ENCODE measurements at places on chromosomes 3 and 15.

DNA sequence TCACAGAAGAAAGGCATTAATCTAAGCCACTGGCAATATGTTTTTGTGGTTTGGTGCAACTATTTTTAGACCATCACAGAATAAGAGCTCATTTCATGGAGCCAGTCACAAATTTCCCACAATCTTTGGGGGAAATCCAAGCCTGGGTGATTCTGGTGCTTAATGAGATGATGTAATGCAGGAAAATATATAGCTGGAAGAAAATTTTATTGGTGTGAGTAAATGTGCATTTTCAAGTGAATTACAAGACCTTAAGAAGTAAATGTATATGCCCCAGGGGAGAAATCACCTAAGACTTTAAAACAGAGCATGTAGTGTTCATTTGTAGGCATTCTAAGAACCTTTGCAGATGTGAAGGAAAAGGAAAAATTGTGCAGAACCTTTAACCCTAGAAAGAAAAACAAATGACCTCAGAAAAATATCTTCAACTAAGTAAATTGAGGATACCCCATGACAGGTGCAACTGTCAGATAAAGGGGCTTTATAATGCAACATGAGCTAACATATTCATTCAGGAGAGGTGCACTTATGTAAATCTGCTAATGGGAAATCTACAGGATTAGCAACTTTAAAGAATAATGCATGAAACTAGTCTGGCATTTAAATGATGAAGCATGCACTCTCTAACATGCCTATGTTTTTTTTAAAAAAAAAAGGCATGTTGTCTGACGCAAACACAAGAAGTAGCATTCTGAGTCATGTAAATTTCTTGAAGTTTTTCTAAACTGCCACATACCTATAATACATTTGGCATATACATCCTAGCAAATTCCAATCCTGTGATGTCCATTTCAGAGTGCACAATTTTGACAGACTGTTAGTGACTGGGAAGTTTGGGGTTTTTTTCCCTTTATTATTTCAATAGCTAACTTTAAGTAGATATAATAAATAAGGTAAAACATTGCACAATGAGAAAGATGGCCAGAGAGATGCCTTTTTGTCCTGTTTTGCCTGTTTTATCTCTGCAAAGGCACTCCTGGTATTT, 105.1 kb downstream of the MEX3B start:
- DNase-seq = peak; percentile 91

DNA sequence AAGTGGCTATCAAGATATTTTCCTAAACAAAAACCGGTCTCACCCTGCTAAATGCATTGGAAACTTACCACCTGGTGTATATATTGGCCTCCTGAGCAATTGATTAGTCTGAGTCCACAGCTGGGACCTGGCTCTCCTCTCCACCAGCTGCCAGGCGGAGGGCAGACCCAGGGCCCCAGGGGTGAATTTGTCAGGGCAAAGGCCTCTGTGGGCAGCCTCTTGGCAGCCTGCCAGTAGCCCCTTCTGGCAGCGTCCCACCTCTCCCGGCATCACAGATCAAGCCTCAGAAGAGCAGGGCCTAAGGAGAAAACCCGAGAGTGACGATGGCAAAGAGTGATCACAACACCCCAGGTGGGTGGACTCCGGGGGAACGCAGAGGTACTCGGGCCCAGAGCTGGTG, 43.0 kb upstream of the IDH2 start:
- DNase-seq = no peak

DNA sequence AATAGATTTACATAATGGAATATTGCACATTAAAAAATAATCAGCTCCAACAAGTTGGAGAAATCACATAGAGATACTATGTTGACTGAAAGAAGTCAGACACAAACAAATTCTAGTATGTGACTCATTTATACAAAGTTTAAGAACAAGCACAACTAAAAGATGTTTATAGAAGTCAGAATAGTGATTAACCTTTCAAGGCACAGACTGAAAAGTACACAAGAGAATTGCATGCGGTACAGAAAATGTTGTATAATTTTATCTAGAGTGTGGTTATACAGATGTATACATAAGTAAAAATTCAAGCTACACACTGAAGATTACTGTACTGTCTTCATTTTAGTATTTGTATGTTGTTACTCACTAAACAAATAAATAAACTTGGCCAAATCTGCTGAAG, 19.3 kb upstream of the ATOSA start:
- DNase-seq = no peak

- peak; percentile 9 for DNase-seq
These were observed 60.5 kb downstream of the GLDN start for GRCh38 chr15:51401872-51402517.

- DNase-seq = no peak
These were observed 12.5 kb downstream of the MRPS25 start for GRCh38 chr3:15052335-15053242.

DNA sequence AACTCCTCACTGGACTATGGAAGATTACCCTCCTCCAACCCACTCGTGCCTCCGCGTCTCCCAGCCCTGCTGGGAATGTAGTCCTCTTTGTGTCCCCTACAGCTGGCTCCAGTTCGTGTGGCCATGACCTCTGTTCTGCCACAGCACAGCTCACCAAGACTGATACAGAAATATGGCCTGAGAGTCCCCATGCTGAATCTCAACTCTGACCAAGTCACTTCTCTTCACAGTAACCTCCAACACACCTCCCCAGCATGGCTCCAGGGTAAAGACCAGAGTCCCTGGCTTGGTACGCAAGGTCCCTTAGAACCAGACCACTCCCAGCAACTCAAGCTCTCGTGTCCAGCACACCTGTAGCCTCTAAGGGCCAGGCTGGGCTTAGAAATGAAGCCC, 2.3 kb upstream of the COL7A1 start:
- DNase-seq = no peak

- no peak for DNase-seq
These were observed 257.2 kb downstream of the NFKBIZ start for GRCh38 chr3:102106416-102107097.

DNA sequence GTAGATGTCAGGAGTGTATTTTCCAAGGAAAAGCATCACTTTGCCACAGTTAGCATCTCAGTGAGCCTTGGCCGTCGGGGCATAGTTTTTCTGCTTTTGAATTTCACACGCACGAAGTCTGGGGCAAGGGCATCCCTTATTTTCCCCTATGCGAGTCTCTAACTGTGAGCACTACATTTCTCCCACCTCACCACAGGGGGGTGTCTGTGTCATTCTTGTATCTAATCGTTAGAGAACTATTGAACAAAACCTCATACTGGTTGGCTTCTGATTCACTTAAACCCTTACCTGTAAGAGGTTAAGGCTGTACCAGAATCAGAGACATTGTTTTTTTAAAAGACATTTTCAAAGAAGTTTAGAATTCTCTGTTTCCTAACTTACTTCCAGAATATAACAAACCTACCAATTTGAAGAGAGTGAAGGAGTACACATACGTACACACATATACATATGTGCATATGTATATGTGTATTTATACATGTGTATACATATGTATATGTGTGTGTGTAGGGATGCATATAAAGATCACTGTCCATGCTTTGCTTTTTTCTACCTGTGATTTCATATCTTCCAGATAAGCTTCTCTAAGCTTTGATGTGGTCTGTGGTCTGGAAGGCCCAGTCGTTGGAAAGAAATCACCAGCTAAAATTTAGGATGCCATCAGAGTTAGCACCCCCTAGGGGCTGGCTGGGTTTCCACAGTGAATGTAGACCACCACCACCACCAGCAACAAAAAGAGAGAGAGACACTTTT, 49.4 kb downstream of the MYZAP start:
- DNase-seq = no peak

- no peak for DNase-seq
These were observed 8.5 kb downstream of the WDR53 start for GRCh38 chr3:196559826-196560225.

Data from fibroblast of skin of left biceps (primary cell).